ENCODE measurements at places on chromosomes 2 and 18.

DNA sequence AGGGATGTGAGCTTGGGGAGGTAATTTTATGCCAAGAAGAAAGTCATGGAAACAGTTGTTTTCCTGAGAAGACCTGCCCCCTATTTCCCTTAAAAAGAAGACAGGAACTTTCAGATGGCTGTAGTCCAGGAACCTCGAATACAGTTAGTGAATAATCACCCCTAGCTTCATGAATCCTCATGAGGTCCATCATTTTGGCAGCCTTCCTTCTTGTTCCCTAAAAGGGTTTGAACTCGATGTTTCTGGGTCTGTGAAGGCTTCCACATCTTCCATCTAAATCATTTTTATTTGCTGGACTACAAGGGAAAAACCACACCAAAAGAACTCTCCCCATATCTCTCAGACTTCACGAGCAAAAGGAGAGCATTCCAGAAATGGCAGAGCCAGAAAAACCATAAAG is 290.8 kb downstream of the SLC4A3 start:
- DNase-seq = no peak

DNA sequence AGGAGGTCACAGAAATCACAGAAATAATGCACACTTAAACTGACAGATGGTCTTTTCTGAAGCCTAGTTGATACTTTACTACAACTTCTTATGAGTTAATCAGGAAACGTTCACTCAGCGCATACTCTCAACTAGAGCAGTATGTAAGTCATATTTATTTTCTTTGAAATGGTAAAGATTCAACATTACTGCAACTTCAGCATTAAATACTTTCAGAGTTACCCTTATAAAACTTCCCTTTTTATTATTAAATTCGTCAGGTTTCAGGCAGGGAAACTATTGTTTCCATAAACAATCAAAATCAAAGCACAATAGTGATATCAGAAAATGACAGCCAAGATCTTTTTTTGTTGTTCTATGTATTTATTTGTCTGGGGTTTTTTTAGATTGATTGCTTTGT is 222.6 kb upstream of the RND3 start:
- no peak for DNase-seq

DNA sequence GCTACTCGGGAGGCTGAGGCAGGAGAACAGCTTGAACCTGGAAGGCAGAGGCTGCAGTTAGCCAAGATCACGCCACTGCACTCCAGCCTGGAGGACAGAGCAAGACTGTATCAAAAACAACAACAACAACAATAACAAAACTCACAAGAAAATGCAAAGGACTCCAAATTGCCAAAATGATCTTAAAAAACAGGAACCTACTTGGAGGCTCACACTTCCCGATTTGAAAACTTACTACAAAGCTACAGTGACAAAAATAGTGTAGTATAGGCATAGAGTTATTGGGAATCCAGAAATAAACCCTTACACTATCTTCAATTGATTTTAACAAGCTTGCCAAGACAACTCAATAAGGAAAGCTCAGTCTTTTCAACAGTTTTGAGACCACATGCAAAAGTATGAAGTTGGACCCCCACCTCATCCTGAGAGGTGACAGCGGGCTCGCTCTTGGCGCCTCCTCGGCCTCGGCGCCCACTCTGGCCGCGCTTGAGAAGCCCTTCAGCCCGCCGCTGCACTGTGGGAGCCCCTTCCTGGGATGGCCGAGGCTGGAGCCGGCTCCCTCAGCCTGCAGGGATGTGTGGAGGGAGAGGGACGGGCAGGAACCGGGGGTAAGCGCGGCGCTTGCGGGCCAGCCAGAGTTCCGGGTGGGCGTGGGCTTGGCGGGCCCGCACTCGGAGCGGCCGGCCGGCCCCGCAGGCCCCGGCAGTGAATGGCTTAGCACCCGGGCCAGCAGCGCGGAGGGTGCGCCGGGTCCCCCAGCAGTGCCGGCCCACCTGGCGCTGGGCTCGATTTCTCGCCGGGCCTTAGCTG is 18.3 kb upstream of the ACVR2A start:
- no peak for DNase-seq

GRCh38 chr18:76416911-76417310 is 78.1 kb downstream of the ZNF516 start:
- DNase-seq = peak; percentile 38

GRCh38 chr2:149375801-149376361 is 45.5 kb downstream of the LYPD6 start:
- peak; percentile 72 for DNase-seq

DNA sequence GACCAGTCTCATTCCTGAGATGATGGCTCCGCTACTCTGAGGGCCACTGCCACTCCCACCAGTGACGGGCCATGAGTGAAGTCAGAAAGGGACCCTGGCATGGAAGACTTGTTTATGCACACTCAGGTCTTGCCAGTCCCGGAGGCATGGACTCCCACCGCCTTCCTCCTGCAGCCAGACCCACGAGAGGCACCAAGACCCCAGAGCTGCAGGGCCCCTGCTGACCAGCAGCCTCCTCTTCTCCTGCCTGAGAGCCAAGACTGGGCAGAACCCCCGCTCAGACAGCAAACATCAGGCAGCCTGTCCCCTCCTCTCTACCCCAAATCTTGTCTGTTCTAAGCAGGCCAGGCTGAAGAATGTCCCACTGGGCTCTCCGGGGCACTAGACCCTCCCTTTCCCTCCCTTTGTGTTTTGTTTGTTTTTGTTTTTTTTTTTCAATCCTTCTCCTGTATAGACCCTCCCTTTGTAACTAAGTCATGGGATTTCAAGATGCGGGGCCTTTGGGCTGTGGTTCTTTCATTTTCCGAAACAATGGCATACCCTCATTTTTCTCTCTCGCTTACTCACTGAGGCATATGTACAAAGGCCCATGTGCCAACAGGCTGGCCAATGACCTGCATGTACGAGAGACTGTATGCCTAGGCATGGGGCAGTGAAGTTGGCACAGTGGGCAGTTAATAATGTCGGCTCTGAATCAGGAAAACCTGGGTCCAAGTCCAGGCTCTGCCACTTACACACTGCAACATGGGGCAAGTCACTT is 24.3 kb upstream of the MAPRE3 start:
- DNase-seq = no peak
